Activated naive CD8-positive, alpha-beta T cell treated with anti-CD3 and anti-CD28 coated beads, Interleukin-2, amount 50 U/mL, for 16 hours (primary cell): ENCODE measurements at places on chromosomes 5 and 9.

GRCh38 chr5:148790545-148791333 lies 35.7 kb upstream of the ADRB2 start:
- DNase-seq: no peak

- no peak for DNase-seq
These were observed 39.6 kb upstream of the FRRS1L start for GRCh38 chr9:109206670-109207069.

DNA sequence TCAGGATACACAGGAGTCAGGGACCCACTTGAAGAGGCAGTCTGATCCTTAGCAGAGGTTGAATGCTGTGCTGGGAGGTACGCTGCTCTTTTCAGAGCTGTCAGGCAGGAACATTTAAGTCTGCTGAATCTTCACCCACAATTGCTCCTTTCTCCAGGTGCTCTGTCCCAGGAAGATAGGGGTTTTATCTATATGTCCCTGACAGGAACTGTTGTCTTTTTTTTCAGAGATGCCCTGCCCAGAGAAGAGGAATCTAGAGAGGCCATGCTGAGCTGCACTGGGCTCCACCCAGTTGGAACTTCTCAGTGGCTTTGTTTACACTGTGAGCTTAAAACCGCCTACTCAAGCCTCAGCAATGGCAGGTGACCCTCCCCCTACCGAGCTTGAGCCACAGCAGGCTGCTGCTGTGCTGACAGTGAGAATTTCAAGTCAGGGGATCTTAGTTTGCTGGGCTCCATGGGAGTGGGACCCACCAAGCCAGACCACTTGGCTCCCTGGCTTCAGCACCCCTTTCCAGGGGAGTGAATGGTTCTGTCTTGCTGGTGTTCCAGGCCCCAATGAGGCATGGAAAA lies 169.0 kb downstream of the FBXL17 start:
- DNase-seq: no peak

DNA sequence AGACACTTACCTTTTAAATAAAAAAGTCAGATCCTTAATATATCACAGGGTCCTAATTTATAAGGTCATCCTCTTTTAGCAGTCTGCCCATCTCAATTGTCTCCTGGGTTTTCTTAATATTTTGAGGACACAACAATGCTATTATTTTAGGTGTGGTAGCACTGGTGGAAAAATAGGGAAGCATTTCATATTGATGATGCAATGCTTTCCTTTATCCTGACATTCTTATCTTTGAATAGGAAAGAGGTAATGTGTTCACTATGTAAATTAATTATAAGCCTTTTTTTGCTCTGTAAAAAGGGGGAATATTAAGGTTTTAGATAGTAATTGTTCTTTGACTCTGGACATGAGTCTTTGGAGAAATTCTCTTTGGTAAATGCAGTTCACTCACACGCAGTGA lies 164.7 kb downstream of the YTHDC2 start:
- DNase-seq: no peak

- DNase-seq: no peak
These were observed 9.6 kb downstream of the ENG start for GRCh38 chr9:127844821-127845359.

DNA sequence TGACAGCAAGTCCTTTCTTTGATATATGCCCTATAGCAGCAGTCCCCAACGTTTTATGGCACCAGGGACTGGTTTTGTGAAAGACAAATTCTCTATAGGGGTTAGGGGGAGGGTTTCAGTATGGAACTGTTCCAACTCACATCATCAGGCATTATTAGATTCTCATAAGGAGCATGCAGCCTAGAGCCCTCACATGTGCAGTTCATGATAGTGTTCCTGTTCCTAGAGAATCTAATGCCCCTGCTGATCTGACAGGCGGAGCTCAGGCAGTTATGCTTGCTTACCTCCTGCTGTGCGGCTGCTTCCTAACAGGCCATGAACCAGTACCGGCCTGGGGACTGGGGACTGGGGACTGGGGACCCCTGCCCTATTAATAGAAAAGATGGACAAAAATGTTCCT lies 2.7 kb upstream of the RAPGEF6 start:
- no peak for DNase-seq

GRCh38 chr9:6215562-6215961 lies at the start of gene IL33:
Gene IL33, plus strand, starts transcription at chr9:6215807. Its CDS starts 25,888 bp downstream, at chr9:6241695.
- no peak for DNase-seq

GRCh38 chr5:31888564-31888963 lies 249.6 kb downstream of the PDZD2 start:
- no peak for DNase-seq

DNA sequence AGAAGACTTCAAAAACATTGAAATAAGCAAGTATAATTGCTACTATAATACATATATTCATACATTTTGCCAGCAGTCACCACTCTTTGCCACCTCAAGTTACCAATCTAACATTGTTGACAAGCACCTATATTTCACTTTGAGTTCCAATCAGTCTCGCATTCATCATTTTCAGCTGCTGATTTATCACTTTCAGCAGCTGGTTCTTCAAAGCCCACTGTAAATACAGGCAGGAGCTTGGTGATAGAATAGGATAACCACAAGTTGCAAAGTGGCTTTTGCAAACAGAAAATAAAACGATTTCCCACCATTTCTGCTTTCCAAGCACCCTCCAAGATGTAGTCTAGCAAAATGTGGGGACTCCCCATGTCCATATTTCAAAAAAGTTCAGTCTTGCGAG lies 114.2 kb upstream of the ITGA1 start:
- DNase-seq: no peak

- DNase-seq: no peak
These were observed 12.5 kb upstream of the SHB start for GRCh38 chr9:38081356-38082108.

DNA sequence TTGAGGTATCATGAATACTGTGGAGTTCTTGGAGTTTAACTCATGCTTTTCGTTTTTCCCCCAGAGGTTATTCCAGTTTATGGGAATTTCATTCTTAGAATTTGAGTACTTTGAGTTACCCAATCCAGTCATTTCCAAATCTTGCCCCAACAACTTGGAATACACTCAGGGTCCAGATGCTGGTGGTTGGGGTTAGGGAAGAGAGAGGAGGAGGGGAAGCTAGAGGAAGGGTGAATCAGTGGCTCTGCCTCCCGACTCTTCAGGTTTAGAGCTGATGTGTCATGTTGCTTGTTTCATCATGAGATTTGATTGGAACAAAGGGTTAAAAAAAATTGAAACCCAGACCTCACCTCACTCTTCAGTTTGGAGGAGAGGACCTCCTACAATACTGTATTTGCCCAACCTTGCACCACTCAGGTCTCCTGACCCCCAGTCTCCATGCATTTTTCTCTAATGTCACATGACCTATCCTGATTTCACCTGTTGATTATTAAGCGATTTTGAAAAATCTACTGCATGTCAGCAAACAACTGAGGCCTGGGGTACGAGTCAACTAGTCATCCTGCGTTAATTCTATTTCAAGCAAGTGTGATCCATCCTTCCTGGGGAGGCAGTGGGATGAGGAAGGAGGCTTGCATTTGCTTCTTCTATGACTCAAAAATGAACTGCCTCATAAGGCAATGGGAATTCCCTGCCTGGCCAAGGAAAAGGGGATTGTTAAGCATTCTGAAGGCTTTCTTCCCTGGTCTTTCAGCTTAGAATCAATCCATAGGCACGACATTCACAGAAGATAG lies 6.2 kb upstream of the SLC1A3 start:
- DNase-seq: no peak

GRCh38 chr5:16558984-16559629 lies 57.7 kb downstream of the RETREG1 start:
- no peak for DNase-seq

GRCh38 chr9:71793386-71794105 lies 25.2 kb upstream of the CEMIP2 start:
- DNase-seq: no peak

DNA sequence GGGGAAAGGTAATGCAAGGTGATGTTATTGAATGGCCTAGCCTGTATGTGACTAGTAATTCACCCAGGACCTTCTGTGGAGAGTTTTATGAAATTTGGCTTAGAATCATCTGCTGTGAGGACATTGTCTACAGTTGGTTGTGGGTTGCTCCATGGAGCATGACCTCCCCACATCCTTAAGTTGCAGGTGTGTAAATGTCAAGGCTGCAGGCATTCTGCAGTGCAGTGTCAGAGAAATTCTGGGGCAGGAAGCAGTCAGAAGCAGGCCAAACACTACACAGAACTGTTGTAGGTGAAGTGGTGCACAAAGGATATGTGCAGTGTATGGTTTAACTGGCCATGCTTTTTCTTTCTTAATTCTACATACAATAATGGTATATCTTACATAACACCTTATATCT lies 588.3 kb downstream of the EBF1 start:
- DNase-seq: no peak

DNA sequence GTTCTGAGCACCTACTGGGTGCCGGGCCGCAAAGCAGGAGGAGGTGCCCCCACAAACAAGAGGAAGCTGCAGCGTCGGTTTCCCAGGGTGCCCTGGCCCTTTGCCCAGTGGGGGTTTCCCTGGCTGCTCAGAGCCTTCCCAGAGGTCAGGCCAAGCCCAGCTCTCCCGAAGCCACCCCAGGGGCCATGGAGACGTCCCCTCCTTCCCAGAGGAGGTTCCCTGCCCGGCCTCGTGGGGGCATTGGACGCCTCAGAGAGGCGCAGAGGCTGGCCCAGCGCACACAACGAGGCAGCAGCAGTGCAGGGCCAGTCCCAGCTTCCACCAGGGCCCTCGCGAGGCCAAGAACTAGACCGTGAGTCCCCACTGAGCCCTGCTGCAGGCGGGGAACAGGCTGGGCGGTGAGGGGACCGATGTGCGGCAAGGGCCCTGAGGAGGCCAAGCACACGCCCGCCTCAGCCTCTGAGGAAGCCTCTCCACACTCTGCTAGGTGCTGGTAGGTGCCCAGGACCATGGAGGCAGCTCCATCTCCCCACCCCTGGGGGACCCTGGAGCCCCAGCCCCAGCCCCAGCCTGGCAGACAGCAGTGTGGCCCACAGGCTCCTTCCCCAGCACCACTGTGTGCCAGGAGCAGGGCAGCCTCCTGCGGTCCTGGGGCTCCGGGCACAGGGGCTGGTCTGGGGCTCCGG lies 7.0 kb downstream of the DIPK1B start:
- no peak for DNase-seq

GRCh38 chr5:157915638-157916037 lies 56.7 kb upstream of the CLINT1 start:
- DNase-seq: no peak
